Fibroblast of the aortic adventitia (primary cell): ENCODE measurements at places on chromosomes 2 and 18.

DNA sequence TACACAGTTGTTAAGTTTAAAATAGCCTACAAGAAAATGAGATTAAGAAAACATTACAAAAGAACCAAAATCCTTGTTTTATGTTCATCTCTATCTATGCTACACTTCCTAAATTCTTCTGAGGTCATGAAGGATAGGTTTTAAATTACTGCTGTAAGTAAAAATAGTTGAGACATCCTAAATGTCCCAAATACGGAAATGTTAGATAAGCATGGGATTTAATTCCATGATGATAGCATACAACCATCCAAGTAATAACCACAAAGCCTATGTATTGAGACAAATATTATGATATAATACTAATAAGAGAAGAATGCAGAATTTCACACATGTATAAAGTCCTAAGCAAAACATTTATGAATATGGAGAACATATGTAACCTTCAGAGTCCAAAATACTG, 34.1 kb downstream of the PIEZO2 start:
- DNase-seq, result no peak

DNA sequence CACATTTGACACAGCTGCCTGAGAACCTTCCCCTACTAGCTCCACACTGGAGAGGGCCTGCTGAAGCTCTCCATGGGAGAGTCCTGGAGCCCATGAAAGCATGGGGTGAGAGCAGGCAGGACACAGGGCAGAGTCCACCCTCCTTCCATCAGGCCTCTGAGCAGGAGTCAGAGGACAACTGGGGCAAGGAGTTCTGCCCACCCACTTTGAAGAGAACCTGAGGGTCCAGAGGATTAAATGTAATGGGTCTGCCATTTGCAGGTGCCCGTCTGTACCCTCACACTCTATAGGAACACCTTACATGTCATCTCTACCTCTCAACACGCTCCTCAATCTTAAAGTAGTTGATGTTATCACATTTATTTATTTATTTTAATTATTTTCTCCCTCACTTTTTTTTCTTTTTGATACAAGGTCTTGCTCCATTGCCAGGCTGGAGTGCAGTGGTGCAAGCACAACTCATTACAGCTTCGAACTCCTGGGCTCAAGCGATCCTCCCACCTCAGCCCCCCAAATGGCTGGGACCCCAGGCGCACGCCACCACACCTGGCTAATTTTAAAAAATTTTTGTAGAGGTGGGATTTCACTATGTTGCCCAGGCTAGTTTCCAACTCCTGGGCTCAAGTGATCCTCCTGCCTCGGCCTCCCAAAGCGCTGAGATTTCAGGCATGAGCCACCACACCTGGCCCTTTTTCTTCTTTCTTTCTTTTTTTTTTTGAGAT, 10.2 kb downstream of the ADRA2B start:
- no peak for DNase-seq

- no peak for DNase-seq
Measured at GRCh38 chr2:27738349-27739057, 33.0 kb upstream of the MRPL33 start.

- DNase-seq, result no peak
Measured at GRCh38 chr18:22082408-22082807, 87.0 kb upstream of the GATA6 start.

- DNase-seq, result no peak
Measured at GRCh38 chr2:236440110-236440881, 129.3 kb upstream of the ACKR3 start.

GRCh38 chr2:133652398-133652797, 84.1 kb upstream of the NCKAP5 start:
- peak; percentile 91 for DNase-seq

GRCh38 chr2:44980751-44981713, 28.2 kb downstream of the SIX2 start:
- DNase-seq, result no peak

DNA sequence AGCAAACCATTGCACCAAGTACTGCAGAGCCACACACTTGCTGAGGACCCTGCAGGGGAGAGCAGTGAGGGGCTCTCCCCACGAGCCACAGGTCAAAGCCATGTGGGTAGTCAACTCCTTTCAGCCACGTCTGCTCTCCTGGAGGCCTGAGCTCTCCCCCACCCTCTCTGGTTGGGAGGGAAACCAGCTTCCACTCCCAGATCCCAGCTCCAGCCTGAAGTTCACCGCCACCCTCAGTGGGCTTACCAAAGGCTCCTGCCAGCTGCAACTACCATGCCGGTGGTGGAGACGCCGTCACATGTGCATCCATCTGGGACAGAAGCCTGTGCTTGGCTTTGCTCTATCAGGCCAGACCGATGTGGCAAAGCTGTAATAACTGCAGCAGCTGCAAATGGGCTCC, 521.5 kb upstream of the RAB6C start:
- DNase-seq, result no peak

DNA sequence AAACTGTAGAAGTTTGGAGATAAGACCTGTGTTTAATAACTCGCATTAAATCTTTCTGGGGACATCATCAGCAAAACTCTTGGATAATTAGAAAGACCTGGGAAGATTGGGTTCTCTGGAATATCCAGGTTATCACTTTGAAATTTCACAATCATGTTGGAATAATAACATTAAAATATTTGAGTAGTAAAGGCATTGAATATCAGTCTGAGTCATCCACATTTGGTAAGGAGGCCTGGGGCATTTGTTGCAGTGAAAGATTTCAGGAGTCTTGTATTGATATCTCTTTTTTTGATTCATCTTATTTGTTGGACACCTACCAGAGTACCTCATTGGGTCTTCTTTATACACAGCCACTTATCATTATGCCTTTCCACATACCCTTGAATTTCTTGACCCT, 95.9 kb downstream of the EPB41L5 start:
- DNase-seq, result peak; percentile 44
